ENCODE measurements at places on chromosomes 16 and 17.

DNA sequence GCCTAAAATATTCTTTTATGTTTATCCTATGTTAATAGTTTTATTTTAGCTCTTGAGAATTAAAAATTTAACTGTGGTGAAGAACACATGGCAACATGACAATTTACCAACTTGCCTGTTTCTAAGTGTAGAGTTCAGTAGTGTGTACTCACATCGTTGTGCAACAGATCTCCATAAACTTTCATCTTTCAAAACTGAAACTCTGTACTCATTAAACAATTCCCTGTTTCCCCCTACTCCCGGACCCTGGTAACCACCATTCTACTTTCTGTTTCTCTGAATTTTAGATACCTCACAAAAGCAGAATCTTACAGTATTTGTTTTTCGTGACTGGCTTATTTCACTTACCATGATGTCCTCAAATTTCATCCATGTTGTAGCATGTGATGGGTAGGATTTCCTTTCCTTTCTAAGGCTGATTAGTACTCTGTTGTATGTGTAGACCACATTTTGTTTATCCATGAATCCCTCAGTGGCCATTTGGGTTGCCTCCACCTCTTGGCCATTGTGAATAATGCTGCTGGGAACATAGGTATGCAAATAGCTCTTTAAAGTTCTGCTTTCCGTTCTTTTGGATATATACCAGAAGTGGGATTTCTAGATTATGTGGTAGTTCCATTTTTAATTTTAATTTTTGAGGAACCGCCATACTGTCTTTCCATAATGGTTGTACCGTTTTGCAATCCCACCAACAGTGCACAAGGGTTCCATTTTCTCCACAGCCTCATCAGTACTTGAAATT lies 17.4 kb downstream of the IST1 start:
- no peak for DNase-seq

- DNase-seq: no peak
Measured at GRCh38 chr16:27084307-27085028, 17.7 kb downstream of the C16orf82 start.

GRCh38 chr16:88531931-88532433 lies 38.2 kb upstream of the ZC3H18 start:
- no peak for DNase-seq

DNA sequence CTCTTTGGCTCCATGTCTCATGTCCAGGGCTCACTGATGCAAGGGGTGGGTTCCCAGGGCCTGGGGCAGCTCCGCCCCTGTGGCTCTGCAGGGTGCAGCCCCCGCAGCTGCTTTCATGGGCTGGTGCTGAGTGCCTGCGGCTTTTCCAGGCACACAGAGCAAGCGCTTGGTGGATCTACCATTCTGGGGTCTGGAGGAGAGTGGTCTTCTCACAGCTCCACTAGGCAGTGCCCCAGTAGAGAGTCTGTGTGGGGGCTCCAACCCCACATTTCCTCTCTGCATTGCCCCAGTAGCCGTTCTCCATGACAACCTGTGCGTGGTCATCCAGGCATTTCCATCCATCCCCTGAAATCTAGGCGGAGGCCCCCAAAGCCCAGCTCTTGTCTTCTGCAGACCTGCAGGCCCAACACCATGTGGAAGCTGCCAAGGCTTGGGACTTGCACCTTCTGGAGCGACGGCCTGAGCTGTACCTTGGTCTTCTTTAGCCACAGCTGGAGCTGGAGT lies 5.2 kb downstream of the IL32 start:
- no peak for DNase-seq

DNA sequence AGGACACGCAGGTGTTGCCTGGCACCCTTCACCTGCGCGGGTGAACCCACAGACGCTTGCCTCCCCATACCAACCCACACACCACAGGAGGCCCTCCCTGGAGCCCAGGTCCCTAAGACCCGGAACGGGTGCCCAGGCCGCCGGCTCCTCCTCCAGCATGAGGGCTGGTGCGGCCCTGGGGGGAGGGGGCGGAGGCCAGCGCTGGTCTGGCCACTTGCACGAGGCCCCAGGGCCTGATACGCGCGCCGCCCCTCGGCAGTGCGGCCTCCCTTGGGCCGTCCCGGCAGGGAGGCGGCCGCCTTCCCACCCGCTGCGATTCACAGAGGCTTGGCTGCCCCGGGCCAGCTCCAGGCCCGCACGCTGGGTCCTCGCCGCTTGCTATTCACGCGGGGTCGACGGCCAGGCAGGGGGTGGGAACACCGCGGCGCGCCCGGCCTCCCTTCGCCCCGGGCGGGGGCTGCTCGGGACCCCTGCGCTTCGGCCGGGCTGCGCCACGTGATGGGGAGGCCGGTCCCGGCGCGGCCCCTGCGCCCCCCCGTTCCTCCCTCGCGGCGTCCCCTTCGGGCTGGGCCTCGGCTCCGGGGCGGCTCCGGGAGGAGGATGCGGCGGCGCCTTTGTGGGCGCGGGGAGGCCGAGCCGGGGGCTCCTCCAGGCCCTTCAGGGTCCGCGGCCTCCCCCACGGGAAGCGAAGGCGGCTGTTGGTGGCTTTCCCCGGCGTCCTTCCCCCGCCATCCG lies 685 bp downstream of the FASN start:
- DNase-seq: no peak

GRCh38 chr17:50264263-50265113 lies 9.8 kb upstream of the TMEM92 start:
- DNase-seq: no peak

DNA sequence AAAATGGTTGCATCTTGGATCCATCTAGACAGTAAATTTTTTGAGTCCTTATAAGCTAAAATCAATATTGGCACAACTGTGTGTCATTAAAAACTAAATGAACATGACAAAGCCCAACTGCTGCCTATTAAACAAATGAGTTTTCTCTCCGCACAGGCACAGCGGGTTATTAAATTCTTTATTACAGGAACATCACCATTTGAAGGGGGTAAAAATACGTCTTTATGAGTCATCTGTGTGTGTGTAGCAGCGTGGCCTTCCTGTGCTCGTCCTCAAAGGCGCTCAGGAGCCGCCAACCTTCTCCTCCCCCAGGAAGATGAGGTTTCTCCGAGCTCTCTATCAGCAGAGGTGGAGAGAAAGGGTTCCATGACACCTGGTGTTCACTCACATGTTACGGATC lies 62.6 kb upstream of the SDK2 start:
- no peak for DNase-seq

DNA sequence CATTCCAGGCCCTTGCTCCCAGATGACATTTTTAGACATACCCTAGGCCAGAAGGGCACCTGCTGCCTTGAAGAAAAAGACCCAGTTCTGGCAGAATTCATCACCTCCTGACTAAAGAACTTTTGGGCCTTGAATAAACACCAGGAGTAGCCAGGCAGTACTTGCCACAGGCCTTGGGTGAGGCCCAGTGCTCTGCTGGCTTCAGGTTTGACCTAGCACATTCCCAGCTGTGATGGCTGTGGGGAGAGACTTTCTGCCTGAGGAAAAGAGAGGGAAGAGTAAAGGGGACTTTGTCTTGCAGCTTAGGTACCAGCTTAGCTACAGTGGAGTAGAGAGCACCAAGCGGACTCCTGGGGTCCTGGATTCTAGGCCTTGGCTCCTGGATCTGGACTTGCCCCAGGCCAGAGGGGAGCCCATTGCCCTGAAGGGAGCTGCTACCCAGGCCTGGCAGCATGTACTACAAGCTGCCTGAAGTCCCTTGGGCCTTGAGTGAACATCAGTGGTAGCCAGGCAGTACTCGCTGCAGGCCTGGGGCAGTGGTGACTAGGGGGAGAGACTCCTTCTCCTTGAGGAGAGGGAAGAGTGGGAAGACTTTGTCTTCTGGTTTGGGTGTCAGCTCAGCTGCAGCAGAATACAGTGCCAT lies 44.3 kb downstream of the ABCA8 start:
- DNase-seq: no peak

GRCh38 chr17:48541036-48541576 lies 3.8 kb downstream of the HOXB2 start:
- no peak for DNase-seq

DNA sequence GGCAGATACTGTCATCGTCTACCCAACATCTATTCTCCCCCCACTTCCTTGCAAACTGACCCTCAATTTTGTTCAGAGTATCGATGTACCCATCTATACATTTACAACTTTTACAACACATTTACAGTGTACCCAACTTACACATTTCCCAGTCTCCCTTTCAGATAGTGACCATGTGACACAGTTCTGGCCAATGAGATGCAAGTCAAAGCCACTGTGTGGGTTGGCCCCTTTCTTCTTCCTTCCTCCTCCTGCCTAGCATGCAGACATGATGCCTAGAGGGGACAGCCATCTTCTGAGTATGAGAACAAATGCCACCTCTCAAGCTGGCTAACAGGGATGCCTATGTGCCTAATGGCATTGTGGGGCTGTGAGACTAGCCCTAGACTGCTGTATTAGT lies 11.3 kb upstream of the NFAT5 start:
- DNase-seq: no peak

DNA sequence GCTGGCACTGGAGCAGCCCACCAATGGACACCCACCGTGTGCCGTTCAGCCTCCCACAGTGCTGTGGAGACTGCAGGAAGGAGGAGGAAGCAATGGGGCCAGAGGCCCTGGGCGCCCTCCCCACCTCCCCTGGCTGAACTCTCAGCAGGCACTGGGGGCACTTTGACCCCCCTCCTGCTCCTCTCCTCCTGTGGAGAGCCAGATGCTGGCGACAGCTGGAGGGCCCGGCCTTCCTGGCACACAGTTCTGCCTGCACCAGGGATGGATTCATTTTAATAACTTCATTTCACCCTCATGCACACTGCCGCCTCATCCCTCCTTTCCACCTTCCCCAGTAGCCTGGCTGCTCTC lies 6.0 kb downstream of the NXPH3 start:
- no peak for DNase-seq

GRCh38 chr16:54174750-54175149 lies 111.8 kb downstream of the IRX3 start:
- DNase-seq: no peak

DNA sequence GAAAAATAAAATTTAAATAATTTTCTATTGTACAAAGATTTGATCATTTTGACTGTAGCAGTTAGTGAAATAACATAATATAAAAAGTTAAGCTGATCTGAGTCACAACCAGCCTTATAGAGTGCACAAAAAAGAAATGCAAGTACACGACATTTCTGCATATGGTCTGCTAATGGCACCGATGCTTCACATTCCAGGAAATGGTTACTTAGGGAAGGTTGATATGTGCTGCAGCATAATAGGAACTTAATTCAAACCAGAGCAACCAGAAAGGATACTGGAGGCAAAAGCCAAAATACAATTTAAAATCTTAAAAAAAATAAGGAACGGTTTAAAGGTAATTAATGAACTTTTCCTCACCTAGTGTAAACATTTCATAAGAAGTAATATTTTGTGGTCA lies 10.0 kb upstream of the CFDP1 start:
- DNase-seq: no peak

- DNase-seq: peak; percentile 62
Measured at GRCh38 chr17:38333635-38334295, 10.0 kb downstream of the GPR179 start.

DNA sequence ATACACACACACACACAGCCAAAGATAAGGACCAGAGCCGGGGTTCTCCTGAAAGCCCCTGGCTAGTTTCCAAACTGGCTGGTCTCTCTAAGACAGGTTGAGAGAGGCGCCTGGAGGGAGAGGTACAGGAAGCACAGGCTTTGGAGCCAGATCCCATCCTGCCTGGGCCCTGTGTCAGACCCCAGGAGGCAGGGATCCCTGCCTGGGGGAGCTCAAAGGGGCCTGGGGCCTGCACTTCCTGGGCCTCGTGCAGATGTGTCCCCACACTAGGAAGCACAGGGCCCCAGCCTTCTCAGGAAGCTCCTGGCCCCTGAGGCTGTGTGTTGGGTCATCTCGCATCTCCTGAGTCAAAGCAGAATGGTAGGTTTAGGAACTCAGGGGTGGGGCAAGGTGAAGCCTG lies 16.0 kb downstream of the SLC5A10 start:
- DNase-seq: no peak

GRCh38 chr16:84643674-84644073 lies 4.6 kb upstream of the KLHL36 start:
- DNase-seq: no peak

- DNase-seq: no peak
Measured at GRCh38 chr17:72076678-72077030, 44.2 kb upstream of the SOX9 start.

- no peak for DNase-seq
Measured at GRCh38 chr16:81784072-81784795, 5.1 kb downstream of the PLCG2 start.

DNA sequence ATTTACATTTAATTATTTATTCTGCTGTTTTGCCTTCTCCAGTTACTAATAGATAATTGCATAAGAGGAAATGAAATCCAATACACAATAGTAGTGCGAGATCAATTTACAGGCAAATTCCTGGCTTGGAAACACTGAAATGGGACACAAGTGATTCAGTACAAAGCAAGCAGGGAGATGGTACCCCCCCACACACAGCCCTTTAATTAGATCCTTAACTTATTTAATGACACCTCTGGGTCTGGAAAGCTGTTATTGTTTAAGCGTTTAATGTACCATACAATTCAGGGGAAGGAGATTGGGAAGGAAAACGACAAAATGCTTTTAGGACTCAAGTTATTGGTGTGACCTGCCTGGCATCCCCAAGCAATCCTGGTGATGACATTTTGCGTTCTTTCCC lies 318.2 kb downstream of the NPIPA8 start:
- no peak for DNase-seq

GRCh38 chr17:64250233-64250835 lies 12.7 kb downstream of the TEX2 start:
- DNase-seq: no peak

DNA sequence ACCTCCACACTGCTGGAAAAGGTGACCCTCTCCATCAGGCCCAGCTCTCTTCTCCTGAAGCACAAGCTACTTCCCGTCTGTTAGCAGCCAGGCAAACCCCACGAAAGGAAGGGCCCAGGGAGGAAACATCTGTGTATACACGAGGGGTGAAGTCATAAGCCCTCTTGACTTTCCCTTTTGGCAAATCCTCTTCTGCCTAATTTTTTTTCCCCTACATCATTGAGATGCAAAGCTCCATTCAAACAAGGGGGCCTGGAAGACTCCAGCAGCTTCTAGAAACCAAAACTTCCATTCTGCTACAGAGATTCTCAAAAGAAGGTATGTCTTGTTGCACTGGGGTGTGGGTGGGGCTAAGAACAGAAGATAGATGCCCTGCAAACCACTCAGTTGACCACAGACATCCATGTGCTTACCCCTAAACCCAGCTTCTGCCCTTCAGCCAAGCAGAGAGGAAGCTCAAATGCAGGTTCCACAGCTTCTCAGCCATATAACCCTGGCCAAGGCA lies 145.6 kb upstream of the RCVRN start:
- no peak for DNase-seq

DNA sequence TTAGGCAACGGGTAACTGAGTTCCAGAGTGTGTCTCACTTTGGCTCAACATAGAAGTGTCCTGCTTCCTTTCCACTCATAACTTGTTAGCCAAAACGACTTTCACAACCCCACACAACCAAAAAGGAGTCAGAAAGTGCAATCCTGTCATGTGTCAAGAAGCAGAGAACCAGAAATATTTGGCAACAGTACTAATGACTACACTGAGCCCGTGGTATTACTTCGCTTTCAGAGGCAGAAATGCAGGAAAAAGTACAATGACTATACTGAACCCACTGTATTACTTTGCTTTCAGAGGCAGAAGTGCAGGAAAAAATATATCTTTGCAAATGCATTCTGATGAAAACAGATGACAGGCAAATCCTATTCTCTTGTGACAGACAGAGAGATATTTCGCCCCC lies 484.6 kb downstream of the KIF2B start:
- no peak for DNase-seq

All from stimulated activated CD4-positive, alpha-beta T cell treated with anti-CD3 and anti-CD28 coated beads, Interleukin-4, amount 100 ng/mL, for 48 hours (primary cell).